ENCODE measurements at places on chromosomes 1 and 21.

- DNase-seq: no peak
Measured at GRCh38 chr1:228282329-228283042, 74.6 kb downstream of the OBSCN start.

- DNase-seq: no peak
Measured at GRCh38 chr1:112532064-112532463, 23.3 kb downstream of the WNT2B start.

GRCh38 chr1:14945132-14946010 lies 208.2 kb upstream of the TMEM51 start:
- DNase-seq: peak; percentile 62

GRCh38 chr1:167849666-167850065 lies 64.3 kb downstream of the ADCY10 start:
- DNase-seq: no peak

GRCh38 chr1:234743791-234744611 lies 134.0 kb upstream of the IRF2BP2 start:
- peak; percentile 77 for DNase-seq

- DNase-seq: no peak
Measured at GRCh38 chr1:16153096-16153998, 2.5 kb downstream of the EPHA2 start.

- peak; percentile 60 for DNase-seq
Measured at GRCh38 chr1:150066838-150067183, 765 bp upstream of the VPS45 start.

GRCh38 chr1:24105368-24106160 lies 6.4 kb downstream of the MYOM3 start:
- DNase-seq: no peak

DNA sequence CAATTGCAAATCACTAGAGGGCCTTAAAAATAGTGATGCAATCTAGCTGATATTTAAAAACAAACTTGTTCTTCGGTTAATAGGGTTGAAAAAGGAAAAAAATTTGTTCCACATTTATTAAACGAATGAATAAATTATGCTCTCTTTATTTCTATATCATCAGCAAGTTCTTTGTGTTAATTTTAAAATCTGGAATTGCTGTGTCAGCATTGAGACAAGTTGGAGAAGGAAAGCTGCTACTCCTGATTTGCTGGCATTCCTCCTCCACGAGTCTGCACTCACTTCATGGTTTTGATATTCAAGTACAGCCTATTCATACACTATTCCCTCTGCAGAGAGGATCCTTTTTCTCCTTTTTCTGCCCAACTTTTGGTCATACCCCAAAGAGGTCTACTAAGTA lies 117.6 kb downstream of the MRPL39 start:
- no peak for DNase-seq

GRCh38 chr21:31115249-31115648 lies 77.0 kb upstream of the KRTAP19-8 start:
- DNase-seq: no peak

- peak; percentile 14 for DNase-seq
Measured at GRCh38 chr1:160373696-160374095, 6.8 kb downstream of the NHLH1 start.

- no peak for DNase-seq
Measured at GRCh38 chr1:27057801-27058625, 45.4 kb upstream of the TENT5B start.

GRCh38 chr1:100249155-100249536 lies 488 bp downstream of the DBT start:
- DNase-seq: no peak

DNA sequence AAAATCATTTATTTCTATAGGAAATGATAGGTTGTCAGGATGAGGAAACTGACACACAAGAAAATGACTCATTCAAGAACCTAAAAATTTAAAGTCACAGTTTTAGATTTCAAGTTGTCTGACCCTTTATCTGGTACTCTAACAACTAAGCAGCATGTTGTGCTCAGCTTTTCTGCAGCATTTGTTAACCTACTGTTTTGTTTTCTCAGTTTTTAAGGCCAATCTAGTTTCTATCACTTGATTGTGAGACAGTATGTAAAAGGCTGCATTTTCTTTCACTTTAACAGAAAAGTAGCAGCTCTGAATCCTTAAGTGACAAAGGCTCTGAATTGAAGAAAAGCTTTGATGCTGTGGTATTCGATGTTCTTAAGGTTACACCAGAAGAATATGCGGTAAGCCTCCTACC lies 59.1 kb downstream of the RALGPS2 start:
- DNase-seq: no peak

GRCh38 chr1:170305777-170306512 lies 160.2 kb downstream of the NTMT2 start:
- no peak for DNase-seq

GRCh38 chr1:201599548-201599947 lies 60.6 kb downstream of the NAV1 start:
- DNase-seq: peak; percentile 65

DNA sequence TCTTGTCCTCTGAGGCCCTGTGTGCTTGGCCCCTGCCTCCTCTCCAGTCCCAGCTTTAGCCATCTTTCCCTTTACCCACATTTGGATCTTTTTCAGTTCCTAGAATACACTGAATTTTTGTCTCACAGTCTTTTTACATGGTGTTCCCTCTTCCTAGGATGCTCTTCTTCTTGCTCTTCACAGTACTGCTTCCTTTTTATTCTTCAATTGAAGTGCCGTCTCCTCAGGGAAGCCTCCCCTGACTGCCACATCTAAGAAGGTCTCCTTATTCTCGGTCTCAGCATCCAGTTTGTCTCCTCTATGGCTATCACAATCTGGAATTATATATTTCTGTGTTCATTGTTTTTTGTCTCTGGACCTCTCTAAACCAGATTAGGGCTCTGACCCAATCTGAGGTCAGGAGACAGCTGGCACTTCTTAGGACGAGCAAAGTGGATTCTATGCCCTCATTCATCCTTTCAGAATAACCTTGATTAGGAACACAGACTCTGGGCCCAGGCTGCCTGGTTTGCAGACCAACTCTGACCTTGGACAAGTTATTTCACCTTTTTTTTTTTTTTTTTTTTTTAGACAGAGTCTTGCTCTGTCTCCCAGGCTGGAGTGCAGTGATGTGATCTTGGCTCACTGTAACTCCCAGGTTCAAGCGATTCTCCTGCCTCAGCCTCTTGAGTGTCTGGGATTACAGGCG lies 3.2 kb upstream of the FGR start:
- no peak for DNase-seq

All from SJSA1 (cell line).